Right kidney (tissue), 9 donors: ENCODE measurements at places on chromosomes 4 and X.

GRCh38 chrX:103157496-103158316 is 57.2 kb upstream of the BEX4 start:
- DNase-seq, result no peak

DNA sequence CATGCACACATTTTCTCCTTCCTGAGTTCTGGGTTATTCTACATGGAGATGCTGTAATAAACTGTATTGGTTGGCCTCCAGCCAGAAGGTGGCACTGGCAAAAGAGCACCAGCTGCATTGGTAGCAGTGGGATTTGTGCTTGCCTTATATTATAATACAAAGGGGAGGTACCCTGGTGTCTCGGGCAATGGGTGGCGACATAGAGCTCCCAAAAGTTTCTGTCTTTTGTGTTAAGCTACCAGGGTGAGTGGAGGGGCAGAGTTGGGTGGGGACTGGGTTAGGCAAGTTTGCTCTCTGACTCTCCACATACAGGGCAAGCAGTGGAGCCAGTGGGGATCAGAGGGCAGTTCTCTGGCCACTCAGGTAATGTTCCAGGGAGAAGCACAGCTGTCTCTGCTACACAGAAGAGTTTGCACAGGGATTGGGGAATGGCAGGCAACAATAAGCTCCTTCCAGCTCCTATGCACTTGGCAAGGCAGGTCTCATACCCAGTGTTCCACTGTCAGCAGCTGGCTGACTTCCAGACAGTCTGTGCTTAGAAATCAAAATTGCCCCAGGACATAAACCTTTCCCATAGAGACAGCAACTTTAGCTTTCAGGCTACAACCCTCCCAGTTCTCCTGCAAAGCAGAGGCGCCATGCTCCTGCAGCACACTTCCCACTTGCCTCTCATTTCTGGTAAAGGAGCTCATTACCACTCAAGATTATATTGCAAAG is 463.9 kb upstream of the PCDH7 start:
- no peak for DNase-seq

DNA sequence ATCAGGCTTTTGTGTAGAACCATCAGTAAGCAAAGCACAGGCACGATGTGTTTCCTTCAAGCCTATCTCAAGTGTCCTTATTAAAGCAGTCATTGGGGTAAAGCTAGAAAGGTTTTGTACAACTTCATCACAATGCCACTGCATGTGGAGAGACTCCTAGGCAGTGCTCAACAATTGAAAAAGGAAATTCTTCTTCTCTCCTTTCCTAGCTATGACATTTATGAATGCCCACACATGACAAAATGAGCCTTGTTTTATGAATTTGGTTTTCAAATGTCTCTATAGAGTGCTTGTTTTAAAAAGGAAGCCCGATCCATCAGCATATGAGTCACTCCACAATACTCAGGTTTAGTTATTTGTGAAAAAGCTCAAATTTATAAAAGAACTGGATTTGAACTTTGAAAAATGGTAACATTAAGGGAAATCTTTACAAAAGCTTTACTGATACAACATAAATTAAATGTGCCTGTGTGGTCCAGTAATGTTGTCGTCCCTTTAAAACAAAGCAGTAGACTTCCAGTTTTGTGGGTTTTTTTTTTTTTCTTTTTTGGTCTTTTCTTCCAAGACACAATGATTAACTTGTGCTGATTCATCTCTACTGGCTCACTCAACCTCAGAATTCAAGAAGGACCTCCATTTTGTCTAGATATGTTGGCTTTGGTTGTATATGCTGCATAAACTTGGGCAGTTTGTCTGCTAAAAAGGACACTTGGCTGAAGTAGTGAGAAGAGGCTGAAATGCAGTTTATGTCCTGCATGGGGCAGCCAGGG is 273.8 kb downstream of the GASK1B start:
- DNase-seq, result no peak

- no peak for DNase-seq
Observed at GRCh38 chr4:162422312-162422711, 258.5 kb upstream of the FSTL5 start.

DNA sequence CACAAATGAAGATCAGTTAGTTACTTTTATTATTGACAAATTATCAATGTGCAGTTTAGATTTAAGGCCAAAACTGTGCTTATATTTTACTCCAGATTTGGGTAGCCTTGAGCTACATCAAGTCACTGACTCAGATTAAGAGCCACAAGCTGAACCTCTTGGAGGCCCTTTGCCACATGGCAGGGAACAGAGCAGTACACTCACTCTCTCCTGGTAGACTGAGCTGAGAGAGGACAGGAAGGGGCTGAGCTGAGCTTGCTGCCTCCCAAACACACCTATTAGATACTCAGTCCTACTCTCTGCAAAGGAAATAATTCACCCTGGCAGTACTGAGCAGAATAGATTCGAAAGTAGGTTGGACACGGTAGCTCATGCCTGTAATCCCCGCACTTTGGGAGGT is 7.8 kb downstream of the STAP1 start:
- DNase-seq, result no peak

DNA sequence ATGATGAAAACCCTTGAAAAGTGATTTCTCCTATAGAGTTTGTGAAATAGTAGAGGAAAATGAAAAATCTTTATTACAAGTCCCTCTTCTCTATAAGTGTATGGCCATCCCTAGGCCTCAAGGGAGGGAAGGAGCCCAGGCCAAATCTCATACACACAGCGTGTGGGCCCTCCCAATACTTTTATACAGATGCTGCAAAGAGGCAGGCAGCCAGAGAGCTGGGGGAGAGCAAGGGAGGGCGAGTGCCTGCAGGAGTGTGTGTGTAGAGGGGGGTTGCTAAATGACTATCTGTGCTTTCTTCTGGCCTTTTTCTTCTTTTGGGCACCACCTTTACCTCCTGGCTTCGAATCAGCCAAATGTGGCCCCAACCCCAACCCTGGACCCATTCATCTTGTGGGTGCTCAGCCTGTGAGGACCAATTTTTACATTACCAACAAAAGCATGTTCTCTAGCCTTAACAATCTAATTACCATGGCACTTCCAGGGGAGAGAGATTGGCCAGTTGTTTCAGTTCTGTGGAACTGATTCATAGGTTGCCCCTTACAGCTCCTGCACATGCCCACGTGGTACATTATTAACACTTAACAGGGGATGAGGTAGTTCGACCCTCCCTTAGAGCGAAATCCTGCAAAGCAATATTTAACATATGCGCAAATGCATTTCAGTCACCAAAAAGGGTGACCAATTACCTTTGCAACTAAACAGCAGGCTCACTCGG is 2.0 kb downstream of the GPC3 start:
- DNase-seq, result no peak

DNA sequence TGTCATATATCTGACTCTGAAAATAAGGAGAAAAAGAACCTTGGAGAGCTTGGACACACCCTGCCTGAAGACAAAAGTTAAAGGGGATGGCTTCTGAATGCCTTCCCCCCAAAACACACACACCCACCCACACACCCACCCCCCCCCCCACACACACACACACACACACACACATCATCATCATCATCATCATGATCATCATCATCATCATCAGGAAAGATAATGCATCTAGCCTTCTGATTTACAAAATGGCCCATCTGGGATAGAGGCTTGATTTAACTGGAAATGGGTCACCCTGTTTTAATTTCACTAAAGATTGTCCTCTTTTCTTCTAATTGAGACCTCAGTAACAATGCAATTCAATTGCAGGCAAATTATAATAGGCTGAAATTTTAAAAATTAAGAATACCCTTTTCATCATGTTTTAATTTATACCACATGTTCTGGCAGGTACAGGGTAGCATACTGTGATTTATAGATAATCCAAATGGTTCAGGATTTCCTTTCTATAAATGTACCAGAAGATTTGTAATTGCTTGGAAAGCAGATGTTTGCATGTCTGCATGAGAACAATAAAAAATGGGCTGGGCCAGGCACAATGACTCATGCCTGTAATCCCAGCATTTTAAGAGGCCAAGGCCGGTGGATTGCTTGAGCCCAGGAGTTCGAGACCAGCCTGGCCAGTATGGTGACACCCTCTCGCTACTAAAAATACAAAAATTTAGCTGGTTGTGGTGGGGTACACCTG is 56.5 kb downstream of the TRIM2 start:
- DNase-seq, result no peak

- DNase-seq, result no peak
Observed at GRCh38 chr4:143354990-143355389, 18.3 kb downstream of the GAB1 start.

- no peak for DNase-seq
Observed at GRCh38 chrX:87140800-87141483, 376.7 kb upstream of the KLHL4 start.

DNA sequence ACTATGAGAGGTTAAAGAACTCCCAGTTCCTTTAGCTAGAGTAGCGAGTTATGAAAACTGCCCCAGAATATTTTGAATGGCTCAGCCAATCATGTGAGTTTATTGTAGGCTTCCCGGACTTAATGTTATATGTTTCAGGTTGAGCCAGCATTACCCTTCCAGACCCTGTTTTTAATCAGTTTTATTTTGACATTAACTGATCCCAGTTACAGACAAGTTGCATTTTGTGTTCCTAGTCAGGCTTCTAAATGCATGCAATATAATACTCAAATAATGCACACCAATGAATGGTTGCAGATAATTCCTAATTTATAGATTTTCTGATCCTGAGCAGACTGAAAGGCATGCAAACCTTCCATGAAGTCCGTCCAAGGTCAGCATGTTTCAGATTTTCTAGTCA is 57.8 kb downstream of the EDNRA start:
- DNase-seq, result no peak
